CD8-positive, alpha-beta T cell (primary cell): ENCODE measurements at places on chromosomes 16 and 17.

GRCh38 chr17:62892870-62893338, 73.1 kb upstream of the TANC2 start:
- DNase-seq, result no peak

DNA sequence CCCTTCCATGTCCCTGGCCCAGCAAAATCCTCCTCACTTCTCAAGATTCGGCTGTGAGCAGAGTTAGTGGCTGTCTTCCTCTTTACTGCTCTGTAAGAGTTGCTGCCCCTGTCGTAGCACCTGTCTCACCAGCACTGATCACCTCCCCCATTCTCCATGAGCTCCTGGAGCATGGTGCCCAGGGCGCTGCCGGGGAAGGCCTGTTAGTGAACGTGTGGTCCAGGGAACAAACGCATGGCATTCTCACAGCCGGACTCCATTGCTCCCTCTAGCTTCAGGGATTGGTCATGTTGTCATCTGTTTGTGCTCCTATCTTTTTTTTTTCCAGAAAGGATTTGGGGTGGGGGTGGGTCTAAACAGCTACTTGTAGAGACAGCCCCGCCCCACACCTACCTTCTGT, 141.2 kb downstream of the CMIP start:
- DNase-seq, result no peak

- DNase-seq, result no peak
These were observed 12.4 kb downstream of the SNTB2 start for GRCh38 chr16:69199382-69199781.

DNA sequence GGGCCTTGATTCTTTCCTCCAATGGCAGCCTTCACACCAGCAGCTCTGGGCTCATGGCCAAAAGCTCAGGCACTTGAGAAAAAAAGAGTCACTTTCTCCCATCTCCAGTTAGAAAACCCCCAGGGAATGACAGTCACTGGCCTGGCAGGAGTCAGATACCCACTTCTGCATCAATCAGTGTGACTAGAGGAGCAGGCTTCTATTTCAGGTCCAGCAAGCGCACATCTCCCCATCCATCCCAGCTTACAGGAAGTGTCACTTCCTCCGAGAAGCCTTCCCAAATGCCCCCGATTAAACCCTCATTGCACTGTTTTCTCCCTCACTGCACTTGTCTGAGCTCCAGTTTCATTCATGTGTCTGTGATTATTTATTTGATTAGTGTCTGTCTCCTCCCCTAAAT, 30.4 kb upstream of the CCL1 start:
- DNase-seq, result no peak

GRCh38 chr17:45782889-45783592, 1.1 kb upstream of the CRHR1 start:
- no peak for DNase-seq

DNA sequence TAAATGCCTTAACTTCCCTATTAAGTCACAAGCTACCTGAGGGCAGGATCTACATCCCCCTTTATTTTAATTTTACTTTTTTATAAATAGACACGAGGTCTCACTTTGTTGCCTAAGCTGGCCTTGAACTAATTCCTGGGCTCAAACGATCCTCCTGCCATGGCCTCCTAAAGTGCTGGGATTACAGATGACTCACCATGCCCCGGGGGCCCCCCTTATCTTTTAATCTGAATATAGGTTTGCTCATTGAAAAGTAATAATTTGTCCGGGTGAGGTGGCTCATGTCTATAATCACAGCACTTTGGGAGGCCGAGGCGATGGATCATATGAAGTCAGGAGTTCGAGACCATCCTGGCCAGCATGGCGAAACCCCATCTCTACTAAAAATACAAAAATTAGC, 14.2 kb downstream of the ETV4 start:
- DNase-seq, result no peak

DNA sequence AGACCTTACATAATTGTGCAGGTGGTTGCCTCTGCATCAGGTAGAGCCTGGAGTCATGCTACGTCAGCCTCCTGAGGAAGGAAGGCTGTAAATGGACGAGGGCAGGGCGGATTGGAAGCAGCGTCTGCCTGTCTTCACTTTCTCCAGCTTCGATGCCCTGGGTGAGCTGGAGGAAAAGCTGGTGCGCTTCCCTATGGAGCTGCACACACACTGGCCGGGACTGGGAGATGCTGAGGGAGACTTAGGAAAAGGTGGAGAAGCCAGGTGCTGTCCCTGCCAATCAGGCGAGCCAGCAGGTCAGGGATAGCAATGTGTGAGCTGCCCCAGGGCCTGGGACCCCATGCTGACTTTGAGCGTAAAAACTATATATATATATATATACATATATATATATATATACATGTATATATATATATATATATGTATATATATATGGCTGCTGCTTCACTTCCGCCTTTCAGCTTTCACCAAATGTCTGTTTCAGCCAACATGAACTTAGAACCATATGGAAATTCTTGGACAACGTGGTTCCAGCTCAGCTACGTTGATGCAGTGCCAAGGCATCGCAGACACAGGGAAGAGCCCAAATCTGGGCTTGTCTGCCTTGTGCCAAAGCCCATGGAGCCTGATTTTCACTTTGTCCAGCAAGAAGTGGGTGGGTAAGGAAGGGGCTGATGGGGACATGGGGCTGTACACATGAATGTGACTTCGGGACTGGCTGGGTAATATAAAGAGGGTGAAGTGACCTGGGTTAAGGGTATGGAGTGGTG, 71.5 kb upstream of the NKD1 start:
- DNase-seq, result no peak

- DNase-seq, result no peak
These were observed 212.8 kb upstream of the CDH8 start for GRCh38 chr16:62249069-62249468.

DNA sequence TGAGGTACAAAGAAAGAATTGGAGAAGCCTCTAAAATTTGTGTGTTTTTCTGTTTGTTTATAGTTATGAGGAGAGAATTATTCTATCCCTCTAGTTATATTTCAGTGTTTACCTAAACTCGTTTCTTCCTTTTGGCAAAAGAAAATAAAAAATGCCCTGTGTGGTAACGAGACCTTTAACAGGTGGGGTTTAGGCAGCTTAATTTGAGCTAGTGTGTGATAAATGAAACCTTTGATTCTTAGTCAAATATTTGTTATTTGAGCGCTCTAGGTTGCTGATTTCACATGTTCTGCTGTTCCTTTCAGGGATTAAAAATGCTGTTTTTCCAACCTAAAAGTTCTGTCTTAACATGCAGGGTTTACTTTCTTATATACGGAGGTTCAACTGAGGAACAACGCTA, 17.5 kb downstream of the ERCC4 start:
- DNase-seq, result no peak

DNA sequence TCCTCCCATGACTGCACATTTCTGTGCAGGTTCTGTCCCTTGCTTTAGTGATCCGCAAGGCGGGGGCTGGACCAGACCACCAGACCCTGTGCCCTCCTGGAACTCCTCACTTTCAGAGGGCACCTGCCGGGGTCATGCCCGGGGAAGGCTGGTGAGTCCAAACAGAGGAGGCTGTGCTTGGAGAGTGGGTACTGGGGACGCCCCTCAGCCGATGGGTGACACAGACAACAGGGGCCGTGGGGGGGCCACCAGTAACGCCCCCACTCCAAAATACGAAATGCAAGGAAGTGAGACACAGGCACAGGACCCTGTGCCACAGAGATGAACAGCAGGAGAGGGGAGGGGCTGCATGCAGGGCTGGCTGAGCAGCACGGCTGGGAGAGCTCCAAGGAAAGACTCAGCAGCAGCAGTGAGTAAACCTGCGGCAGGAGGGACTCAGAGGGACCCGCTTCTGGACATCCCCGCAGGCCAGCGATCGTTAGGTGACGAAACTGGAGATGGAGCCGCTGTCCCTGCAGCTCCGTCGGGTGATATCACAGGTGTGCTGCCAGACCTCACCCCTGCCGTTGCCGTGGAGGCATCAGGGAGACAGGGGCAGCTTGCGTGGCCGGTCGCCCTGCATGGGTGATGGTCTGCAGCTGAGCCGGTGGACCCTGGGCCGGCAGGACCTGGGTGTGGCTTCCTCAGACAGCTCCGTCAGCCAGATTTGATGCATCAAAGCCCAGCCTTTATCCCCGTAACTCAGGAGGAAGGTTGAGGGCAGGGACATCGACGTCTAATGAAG, 71.2 kb upstream of the GNG13 start:
- no peak for DNase-seq

DNA sequence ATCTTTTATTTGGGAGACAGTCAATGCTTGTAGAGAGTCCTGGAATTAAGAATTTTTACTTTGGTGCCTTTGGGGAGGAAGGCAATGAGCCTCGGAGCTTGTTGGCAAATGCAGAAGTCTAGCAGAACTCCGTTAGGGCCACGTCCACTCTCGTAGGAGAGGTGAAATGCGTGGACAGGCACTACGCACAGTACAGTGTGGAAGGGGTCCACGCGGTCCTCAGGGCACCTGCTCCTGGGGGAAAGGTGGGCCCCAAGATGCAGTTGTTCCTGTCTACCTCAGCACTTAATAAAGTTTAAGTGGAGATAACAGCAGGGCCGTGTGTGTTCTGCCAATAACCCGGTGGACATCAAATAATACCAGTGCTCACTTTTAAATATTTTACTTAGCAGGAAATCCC, 1.8 kb downstream of the RAB11FIP3 start:
- no peak for DNase-seq

- DNase-seq, result no peak
These were observed 216.3 kb downstream of the PRKCA start for GRCh38 chr17:66518677-66519076.

DNA sequence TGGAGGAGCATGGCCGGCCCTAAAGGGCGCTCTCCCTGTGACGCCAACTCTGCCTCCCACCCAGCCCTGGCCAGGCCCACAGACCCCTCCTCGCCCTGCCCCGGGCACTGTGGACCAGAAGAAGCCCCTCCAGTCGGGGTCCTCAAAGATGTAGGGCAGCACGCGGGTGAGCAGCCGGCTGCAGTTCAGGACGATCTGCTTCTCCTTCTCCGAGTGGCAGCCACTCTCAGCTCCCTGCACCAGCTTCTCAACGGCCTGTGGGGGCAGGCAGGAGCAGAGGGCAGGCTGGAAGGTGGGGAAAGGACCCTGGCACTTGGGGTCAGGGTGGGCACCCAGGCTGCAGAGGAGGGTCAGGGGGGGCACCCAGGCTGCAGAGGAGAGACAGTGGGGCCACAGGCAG, 8.9 kb downstream of the HID1 start:
- DNase-seq, result no peak

GRCh38 chr17:73952082-73952479, 251.4 kb upstream of the RPL38 start:
- no peak for DNase-seq

DNA sequence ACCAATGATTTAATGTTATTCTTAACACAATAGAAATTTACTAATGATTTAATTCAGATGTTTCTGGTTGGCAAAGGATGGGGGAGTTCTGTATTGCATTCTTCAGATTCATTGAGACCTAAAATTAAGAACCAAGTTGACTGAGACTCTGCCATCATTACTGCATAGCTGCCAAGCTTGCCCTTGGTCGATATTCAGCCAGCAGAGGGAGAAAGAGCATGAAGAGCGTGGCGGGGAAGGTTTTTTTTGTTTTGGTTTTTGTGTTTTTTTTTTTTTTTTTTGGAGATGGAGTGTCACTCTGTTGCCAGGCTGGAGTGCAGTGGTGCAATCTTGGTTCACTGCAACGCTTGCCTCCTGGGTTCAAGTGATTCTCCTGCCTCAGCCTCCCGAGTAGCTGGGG, 659.4 kb upstream of the EEF2KMT start:
- DNase-seq, result no peak

DNA sequence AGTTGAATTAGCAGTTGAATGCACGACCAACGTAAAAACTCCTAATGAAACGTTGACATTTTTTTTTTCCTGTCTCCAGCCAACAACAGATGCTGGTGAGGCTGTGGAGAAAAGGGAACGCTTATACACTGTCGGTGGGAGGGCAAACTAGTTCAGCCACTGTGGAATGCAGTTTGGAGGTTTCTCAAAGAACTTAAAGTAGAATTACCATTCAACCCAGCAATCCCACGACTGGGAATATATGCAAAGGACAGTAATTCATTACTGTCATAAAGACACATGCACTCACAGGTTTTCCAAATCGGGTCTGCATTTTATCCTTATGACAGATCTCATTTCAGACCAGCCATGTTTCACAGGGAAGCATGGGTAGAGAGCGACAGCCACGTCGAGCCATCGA, 3.5 kb upstream of the WFDC1 start:
- DNase-seq, result no peak

DNA sequence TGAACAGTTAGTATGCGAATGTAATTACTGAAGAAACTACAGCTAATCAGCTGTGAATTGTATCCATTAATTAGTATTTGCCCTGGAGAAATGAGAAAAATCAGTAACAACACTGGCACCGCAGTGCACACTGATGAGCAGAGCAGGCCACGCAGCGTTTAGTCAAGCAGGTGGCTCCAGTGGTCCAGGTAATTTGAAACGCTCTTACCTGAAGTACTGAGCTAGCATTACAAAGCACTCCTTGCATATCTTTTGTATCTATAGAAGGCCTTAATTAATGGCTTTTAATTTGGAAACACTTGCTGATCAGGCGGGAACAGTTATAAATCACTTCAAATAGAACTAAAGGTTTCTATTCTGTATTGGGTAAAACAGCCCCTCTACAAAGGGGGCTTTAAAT, 76.4 kb downstream of the TOX3 start:
- DNase-seq, result no peak

- no peak for DNase-seq
These were observed 60.9 kb downstream of the SPAG9 start for GRCh38 chr17:51059781-51060180.

GRCh38 chr16:8673611-8674412, 605 bp upstream of the ABAT start:
- no peak for DNase-seq

GRCh38 chr17:38727736-38728135, 2.4 kb upstream of the CISD3 start:
- DNase-seq, result peak; percentile 79

GRCh38 chr17:34255381-34255732, 272 bp downstream of the CCL2 start:
- no peak for DNase-seq

DNA sequence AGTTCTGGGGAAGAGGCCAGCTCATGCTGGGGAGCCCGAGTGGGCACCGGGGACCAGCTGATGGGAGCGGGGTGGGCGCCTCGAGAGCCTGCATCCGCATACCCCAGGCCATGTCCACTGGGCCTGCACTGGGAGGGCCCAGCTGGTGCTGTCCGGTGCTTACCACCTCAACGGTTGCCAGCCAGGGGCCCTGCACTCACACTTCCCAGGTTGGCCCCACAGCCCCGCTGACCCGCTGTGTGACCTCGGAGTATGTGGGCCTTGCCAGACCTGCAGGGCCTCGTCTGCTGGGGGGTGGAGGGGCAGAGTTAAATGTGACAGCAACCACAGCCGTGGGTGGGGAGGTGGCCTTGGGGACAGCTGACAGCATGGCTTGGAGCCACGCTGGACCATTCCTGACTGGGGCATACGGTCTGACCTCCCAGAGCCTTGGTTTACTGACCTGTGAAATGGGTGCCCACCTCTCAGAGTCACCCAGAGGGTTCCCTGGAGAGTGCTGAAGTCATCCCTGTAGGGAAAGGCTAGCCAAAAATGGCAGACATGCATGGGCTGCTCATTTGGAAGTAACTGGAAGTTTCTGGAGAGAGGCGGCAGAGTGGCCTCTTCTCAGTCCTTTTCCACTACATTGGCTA, 5.4 kb upstream of the GAA start:
- no peak for DNase-seq
